A549 (cell line): ENCODE measurements at places on chromosomes 4 and X.

- DNase-seq, result no peak
Measured at GRCh38 chrX:124346117-124346876, at the start of gene SH2D1A. Gene SH2D1A (plus strand): TSS chrX:124346563. CDS start chrX:124346643, 80 bp downstream.

GRCh38 chr4:22848332-22848731 lies 155.6 kb downstream of the GBA3 start:
- no peak for DNase-seq

DNA sequence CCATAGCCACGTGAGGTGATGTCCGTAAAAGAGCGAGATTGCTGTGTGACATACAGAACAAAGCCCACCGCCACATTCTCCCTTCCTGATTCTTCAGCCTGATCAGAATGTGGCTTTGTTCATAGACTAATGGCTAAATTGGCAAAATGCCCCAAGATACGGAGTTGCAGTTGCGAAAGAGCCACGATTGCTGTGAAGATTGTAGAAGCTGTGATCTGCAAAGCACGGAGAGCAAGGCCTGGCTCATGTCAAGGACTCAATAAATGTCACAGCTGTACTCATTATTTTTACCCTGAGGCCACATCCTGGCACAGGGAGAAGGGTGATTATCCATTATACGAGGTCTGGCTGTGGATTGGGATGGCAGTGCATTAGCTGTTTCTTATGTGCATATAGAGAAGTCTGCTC lies 34.2 kb downstream of the ARSD start:
- DNase-seq, result peak; percentile 49

DNA sequence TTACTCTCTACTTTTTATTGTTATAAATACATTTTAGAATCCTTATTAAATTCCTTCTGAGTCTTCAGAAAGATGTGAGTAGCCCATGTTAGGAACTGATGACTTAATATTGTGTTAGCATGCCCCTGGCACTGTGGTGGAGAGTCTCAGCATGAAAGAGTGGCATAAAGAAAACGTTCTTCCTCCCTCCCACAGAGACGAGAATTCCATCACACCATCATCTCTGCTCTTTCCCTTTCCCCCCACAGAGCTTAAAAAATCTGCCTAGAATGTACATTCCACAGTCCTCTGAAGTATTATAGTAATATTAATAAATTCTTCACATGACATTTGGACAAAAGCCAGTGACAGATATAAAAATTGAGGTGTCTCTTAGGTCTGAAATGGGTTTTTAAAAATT lies 117.8 kb upstream of the DKK2 start:
- DNase-seq, result no peak

DNA sequence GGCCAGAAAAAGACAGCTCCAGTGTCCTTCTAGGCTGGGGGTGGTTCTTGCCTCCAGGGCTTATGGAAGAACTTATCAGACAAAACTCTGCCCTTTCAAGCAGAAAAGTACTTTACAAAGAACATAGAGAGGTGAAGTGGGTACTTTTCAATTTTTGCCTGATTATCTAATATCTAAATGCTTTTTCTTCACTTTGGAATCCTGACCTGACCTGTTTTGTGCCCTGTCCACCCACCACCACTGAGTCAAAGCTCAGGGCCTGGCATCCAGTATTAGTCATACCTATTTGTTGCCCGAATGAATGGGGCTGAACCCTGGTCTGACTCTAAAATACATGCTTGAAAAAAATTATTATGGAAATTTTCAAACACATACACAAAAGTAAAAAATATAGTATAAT lies 37.2 kb downstream of the RTL9 start:
- DNase-seq, result no peak

DNA sequence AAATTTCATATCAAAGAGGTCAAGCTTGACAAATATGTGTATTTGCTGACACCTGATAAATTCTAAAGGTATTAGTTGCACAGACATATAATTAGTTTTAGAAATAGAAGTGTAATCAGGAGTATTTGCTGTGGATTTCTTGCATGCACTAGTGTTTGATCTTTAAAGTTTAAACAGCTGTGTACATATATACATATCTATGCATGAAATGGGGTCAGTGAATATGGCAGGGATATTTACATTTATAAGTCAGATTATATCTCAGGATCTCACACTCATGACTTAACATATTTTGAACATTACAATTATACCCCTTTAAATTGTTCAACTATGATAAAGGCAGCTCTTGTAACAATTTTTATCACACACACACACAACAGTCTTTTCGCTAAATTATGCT lies 547.4 kb upstream of the ACTRT1 start:
- DNase-seq, result no peak

- no peak for DNase-seq
Measured at GRCh38 chr4:125200556-125200955, 114.2 kb upstream of the FAT4 start.

DNA sequence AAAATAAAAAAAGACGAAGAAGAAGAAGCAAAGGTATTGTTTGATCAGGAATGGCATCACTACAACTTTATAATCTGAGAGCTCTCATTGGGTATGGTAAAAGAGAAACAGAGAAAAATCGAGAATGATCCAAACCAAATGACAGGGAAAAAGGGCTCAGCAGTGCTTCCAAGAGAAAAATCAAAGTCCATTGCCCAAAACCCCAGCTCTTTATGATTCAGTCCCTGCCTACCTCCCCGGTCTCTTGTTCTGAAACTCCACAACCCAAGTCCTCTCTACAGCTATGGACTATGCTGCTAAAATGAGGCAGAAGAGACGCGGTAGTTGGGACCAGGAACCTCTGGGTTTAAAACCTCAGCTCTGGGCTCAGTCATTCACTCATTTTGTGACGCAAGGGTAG lies 341.1 kb upstream of the PPARGC1A start:
- no peak for DNase-seq

GRCh38 chr4:152643153-152644035 lies 36.4 kb downstream of the TMEM154 start:
- DNase-seq, result no peak

GRCh38 chr4:145734576-145735346 lies 54.8 kb downstream of the C4orf51 start:
- DNase-seq, result peak; percentile 45

DNA sequence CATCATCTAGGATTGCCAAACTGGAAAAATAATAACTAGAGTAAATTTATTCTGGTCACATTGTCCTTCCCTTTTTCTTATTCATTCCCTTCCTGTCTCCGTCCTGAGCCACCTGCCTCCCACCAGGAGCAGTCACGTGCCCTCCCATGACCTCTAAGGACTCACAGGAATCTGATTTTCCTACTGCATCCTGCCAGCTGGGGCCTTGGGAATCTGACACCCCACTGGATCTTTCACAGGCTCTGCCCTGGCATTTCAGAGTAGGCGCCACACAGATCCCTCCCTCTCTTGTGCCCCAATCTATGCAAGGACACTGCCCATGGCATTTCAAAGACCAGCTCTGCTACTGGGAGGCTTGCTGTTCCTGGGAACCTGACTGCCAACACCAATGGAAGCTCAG lies 520.5 kb downstream of the PPARGC1A start:
- no peak for DNase-seq

GRCh38 chrX:6981718-6982406 lies 165.7 kb upstream of the STS start:
- DNase-seq, result no peak

- DNase-seq, result peak; percentile 71
Measured at GRCh38 chrX:86148024-86148511, at the start of gene DACH2. Gene DACH2 (plus strand): TSS chrX:86148451.

DNA sequence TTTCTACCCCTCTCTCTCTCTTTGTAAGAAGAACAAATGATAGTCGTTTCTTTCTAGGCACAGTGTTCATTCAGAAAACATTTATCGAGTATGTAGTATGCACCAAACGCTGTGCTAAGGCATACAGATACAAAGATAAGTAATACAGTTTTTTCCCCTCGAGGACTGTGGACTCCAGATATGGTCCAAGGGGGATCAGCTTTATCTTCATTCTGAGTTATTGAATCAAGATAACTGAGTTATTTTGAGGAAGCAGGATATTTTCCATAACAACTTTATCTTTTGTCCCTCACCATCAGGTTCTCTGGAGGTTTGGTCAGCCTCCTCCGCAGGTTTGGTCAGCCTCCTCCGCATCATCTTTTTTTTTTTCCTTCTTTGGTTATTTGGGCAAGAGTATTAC lies 15.0 kb downstream of the EREG start:
- no peak for DNase-seq

DNA sequence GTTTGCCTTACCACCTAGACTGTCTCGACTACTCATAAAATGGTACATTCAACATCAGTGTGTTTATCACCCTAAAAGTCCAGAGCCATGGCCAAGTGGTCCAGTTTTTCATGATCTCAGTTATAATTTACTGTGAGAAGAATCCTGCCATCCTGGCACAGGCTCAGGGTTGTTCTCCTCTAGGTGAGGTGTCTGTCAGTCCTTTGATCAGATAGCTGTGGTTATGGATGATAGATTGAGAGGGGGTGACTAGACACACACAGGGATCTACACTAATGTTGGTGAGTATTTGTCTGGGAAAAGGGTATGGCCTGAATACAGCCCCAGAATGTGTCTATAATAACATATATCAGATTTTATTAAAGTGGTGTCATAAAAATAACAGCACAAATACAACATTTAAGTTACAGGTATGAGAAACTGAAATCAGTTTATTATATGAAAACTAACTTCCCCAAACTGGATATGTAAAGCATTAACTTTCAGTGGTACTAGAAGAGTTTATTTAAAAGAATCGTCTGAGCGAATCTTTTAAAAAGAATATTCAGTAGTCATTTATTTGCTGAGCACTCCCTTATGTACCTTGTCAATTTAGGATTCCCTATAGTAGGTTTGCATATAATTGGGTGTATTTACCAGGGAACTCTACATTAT lies 93.3 kb downstream of the STIM2 start:
- no peak for DNase-seq

- no peak for DNase-seq
Measured at GRCh38 chr4:189396435-189396834, 544.2 kb upstream of the FRG1 start.

GRCh38 chr4:144906181-144906925 lies 191.6 kb downstream of the ANAPC10 start:
- DNase-seq, result no peak

DNA sequence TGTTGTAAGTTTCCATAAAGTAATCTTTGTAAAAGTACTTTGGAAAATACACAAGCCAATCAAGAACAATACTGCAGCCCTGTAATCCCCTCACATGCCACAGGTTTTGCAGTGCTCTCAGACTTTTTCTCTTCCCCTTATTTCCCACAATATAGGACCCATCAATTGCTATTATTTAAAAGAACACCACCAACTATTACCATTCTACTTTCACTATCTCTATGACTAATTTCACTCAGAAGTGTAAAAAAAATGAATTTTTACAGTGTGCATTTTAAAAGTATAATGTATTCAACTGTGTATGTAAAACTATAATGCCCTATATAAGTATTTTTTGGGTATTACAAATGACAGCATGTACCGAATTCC lies 1.7 kb downstream of the ATP8A1 start:
- no peak for DNase-seq

GRCh38 chr4:7900334-7900909 lies 39.2 kb downstream of the AFAP1 start:
- no peak for DNase-seq

DNA sequence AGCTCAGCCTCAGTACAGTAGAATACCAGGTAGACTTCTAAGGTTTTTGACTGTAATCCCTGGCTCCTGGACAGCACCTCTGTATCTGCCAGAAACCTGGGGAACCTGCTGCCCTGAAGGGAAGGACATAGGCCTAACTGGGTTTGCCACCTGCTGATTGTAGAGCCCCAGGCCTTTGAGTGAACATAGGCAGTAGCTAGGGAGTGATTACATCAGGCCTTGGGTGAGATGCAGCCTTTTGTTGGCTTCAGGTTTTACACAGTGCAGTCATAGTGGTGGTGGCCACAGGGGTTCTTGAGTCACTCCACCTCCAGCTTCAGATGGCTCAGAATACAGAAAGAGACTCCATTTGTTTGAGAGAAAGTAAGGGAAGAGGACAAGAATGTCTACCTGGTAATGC lies 19.3 kb downstream of the IQCM start:
- DNase-seq, result no peak

DNA sequence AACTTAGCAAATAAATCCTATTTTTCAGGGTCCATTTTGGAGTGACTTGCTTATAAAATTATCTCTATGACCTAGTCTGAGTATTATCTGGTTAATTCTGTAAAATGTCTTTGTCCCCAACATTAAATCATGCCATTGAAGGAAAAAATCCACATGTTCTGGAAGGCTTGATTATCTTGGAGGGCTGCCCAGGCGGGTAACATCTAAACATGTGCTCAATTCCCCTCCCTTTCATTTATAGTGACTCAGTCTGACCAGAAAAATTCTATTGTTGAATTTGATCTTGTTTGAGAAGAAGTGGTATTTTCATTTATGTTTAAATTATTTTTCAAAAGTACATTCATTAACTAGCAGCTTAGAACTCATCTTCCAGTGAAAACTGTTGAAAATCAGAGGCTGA lies 55.4 kb upstream of the SLC10A7 start:
- no peak for DNase-seq

GRCh38 chr4:10579648-10580047 lies 104.9 kb downstream of the CLNK start:
- no peak for DNase-seq

GRCh38 chr4:56416349-56416748 lies 19.1 kb downstream of the PPAT start:
- no peak for DNase-seq

DNA sequence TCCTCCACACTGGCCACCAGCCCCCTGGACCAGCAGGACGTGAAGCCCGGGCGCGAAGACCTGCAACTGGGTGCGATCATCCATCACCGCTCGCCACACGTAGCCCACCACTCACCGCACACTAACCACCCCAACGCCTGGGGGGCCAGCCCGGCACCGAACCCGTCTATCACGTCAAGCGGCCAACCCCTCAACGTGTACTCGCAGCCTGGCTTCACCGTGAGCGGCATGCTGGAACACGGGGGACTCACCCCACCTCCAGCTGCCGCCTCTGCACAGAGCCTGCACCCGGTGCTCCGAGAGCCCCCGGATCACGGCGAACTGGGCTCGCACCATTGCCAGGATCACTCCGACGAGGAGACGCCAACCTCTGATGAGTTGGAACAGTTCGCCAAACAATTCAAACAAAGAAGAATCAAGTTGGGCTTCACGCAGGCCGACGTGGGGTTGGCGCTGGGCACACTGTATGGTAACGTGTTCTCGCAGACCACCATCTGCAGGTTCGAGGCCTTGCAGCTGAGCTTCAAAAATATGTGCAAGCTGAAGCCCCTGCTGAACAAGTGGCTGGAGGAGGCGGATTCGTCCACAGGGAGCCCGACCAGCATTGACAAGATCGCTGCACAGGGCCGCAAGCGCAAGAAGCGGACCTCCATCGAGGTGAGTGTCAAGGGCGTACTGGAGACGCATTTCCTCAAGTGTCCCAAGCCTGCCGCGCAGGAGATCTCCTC lies 600 bp downstream of the POU3F4 start:
- no peak for DNase-seq

DNA sequence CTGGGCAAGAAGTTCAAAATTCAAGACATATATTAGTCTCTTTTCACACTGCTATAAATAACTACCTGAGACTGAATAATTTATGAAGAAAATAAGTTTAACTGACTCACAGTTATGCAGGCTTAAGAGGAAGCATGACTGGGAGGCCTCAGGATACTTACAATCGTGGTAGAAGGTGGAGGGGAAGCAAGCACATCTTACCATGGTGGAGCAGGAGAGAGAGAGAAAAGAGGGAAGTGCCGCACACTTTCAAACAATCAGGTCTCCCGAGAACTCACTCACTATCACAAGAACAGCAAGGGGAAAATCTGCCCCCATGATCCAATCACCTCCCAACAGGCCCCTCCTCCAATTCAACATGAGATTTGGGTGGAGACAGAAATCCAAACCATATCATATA lies 273.3 kb upstream of the RASGEF1B start:
- DNase-seq, result no peak
